Naive B cell (primary cell): ENCODE measurements at places on chromosomes 7 and 10. TPM values are rescaled to one million over a fixed set of nuclear protein-coding genes. Genes with fewer than 3 reads are reported as not detected.

DNA sequence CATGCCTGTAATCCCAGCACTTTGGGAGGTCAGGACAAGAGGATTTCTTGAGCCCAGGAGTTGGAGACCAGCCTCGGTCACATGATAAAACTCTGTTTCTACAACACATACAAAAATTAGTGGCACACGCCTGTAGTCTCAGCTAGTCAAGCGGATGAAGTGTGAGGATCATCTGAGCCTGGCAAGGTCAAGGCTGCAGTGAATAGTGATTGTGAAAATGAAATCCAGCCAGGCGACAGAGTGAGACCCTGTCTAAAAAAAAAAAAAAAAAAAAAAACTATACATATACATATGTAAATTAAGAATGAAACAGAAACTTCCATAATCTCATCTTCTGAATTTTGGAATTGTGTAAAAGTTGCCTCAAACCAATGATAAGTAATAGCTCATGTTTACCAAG lies 18.2 kb upstream of the FAM170B start:
- H3K4me1 ChIP-seq, result no peaks in the 10 kb centered on the region
- no peak overlapping the region for H3K4me3 ChIP-seq
- DNase-seq, result no peak
- peaks cover 25% of the 10 kb centered on the region for H3K27me3 ChIP-seq

- H3K36me3 ChIP-seq, result no peaks in the 10 kb centered on the region
- no peak for DNase-seq
- H3K4me3 ChIP-seq, result no peak overlapping the region
- H3K27ac ChIP-seq, result no peak overlapping the region
- H3K27me3 ChIP-seq, result peaks cover 66% of the 10 kb centered on the region
These were observed 101.3 kb downstream of the HIF1AN start for GRCh38 chr10:100636848-100637553.

GRCh38 chr10:72075376-72076115 lies 12.8 kb downstream of the SPOCK2 start:
- DNase-seq, result no peak
- no peaks in the 10 kb centered on the region for H3K27me3 ChIP-seq
- H3K4me3 ChIP-seq, result no peak overlapping the region
- H3K27ac ChIP-seq, result peak overlapping the region; percentile 93
- H3K36me3 ChIP-seq, result no peaks in the 10 kb centered on the region

DNA sequence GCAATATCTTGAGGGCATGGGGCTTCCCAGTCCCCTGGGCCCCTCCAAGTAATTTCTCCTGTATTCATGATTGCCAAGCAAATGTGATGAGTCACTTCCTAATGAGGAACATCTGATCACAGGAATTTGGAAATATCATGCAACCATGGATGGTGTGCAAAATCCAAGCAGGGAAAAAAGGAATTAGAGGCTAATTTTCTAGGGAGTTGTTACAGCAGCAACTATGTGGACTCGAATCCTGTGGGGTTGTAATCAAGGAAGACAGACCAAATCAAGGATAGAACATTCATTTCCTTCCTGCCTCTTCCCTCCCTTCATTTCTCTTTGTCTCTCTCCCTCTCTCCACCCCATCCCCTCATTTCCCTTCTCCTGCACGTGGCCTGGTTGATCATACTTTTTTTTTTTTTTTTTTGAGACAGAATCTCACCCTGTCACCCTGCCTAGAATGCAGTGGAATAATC lies 23.9 kb upstream of the AGFG2 start:
- no peaks in the 10 kb centered on the region for H3K4me1 ChIP-seq
- H3K36me3 ChIP-seq, result no peaks in the 10 kb centered on the region
- no peak for DNase-seq
- peaks cover 24% of the 10 kb centered on the region for H3K27me3 ChIP-seq
- no peak overlapping the region for H3K4me3 ChIP-seq

DNA sequence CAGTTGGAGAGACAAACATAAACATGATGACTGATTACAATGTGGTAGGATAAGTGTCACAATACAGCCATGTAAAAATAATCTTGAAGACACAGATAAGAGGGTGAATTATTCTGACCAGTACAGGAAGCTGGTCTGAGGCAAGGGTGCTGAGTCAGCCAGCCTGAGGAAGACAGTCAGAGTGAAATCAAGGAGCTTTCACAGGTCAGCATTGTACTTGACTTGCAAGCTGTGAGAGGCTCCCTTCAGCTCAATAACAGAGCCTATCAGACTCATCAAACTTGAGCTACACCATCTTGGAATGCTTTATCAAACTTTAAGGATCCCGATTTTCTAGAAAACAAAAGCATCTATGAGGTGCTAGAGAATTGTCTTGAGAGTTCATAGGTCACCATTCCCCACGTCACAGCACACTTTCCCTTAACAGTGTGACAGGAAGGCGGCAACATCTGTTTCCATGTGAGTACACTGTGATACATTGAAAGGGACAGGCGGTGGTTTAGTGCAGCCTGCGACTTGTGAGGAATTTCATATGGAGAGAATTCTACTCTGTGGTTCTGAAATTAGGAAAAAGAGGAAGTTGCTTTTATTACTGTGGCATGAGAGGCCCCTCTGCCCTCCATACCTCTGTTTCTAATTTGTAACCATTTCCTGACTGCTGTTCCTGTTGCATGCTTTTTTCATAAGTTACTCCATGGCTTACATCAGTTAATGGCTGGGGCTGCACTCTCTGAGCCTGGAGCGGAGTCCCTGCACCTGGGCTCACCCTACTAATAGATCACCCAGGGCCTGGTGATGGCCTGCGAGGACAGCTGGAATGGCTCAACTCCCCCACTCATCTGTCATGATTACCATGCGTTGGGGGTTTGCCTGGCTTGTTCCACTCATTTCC lies 417.1 kb downstream of the SUGCT start:
- no peak for DNase-seq
- no peak overlapping the region for H3K4me3 ChIP-seq
- no peaks in the 10 kb centered on the region for H3K36me3 ChIP-seq
- peaks cover 1% of the 10 kb centered on the region for H3K4me1 ChIP-seq

GRCh38 chr7:22709857-22710256 lies 17.1 kb upstream of the IL6 start:
- peak overlapping the region; percentile 95 for H3K27ac ChIP-seq
- H3K4me3 ChIP-seq, result peak overlapping the region; percentile 81
- H3K27me3 ChIP-seq, result no peaks in the 10 kb centered on the region
- DNase-seq, result no peak
- no peaks in the 10 kb centered on the region for H3K36me3 ChIP-seq

- H3K4me1 ChIP-seq, result no peaks in the 10 kb centered on the region
- peaks cover 5% of the 10 kb centered on the region for H3K27me3 ChIP-seq
- H3K27ac ChIP-seq, result no peak overlapping the region
- DNase-seq, result no peak
- H3K36me3 ChIP-seq, result no peaks in the 10 kb centered on the region
These were observed 50.3 kb upstream of the DOCK1 start for GRCh38 chr10:126854726-126855495.

GRCh38 chr10:105797234-105797890 lies 1156.3 kb downstream of the SORCS3 start:
- no peaks in the 10 kb centered on the region for H3K4me1 ChIP-seq
- no peak overlapping the region for H3K27ac ChIP-seq
- H3K4me3 ChIP-seq, result no peak overlapping the region
- H3K36me3 ChIP-seq, result no peaks in the 10 kb centered on the region
- no peaks in the 10 kb centered on the region for H3K27me3 ChIP-seq
- DNase-seq, result no peak

DNA sequence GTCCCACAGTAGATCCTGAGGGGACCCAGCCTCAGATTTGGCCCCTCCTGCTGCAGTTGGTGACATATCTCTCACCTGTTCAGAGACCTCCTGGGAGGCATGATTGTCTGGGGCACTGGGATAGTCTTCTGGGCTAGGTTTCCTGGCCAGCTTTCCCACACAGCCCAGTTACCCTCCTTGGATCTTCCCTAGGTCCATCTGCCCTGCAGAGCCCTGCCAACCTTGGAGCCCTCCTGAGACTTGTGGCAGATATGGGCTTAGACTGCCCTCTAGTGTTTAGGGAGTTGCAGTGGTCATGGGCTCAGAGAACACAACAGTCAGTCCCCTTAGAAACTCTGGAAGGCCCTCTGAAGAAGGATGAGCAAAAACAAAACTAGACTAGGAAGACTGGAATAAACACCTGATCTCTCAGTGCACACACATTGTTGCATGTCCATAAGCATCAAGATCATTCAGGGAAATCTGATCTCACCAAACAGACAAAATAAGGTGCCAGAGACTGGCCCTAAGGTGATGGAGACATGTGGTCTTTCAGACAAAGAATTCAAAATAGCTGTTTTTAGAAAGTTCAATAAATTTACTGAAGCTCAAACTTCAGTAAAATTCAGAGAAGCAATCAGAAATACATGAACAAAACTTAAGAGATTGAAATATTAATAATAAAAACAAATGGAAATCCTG lies 324.6 kb downstream of the ATRNL1 start:
- no peaks in the 10 kb centered on the region for H3K36me3 ChIP-seq
- H3K27ac ChIP-seq, result no peak overlapping the region
- no peak for DNase-seq
- H3K27me3 ChIP-seq, result peaks cover 4% of the 10 kb centered on the region

DNA sequence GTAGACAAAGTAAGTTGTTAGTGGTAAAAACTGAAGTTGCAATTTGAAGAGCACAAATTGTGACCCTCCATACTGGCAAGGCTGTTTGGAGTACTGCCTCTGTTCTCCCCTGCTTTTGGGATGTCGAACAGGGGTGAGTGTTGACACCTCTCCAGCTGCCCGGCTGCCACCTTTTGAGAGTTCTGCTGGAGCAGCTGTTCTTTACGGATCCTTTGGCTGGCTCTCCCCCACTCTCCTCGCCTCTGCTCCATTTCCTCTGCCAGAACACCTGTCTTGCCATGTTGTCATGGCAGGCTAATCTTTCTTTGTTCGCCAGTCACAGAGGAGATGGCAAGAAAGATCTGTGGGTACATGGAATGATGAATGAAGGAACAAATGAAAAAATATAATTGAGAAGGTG lies 34.9 kb downstream of the INSYN2A start:
- H3K36me3 ChIP-seq, result no peaks in the 10 kb centered on the region
- no peak overlapping the region for H3K4me3 ChIP-seq
- no peak for DNase-seq
- H3K27me3 ChIP-seq, result no peaks in the 10 kb centered on the region
- H3K4me1 ChIP-seq, result no peaks in the 10 kb centered on the region
- no peak overlapping the region for H3K27ac ChIP-seq

DNA sequence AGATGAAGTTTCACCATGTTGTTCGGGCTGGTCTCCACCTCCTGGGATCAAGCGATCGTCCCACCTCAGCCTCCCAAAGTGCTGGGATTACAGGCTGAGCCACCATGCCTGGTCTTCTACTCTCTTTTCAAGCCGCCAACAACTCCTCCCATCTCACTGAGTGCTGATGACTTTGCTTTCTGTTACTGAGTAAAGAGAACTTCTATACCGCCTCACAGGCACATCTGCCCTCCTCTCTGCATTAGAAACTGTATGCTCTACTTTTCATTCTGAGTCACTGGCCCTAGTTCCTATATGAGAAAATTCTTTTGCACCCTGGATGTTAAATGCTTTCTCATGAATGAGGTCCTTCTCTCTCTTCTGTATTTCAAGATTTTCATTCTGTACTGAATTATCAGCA lies 2.2 kb upstream of the ZNF239 start:
- H3K27me3 ChIP-seq, result peaks cover 15% of the 10 kb centered on the region
- no peak for DNase-seq
- H3K36me3 ChIP-seq, result peaks cover 14% of the 10 kb centered on the region

The MBL2 gene
- polyA plus RNA-seq, result not detected

The OR2A12 gene
- not detected for polyA plus RNA-seq

The VENTX gene
- 0.21 TPM for polyA plus RNA-seq

The PPIF gene
- 10.0 TPM for polyA plus RNA-seq

The ASZ1 gene
- not detected for polyA plus RNA-seq

The CNPY1 gene
- polyA plus RNA-seq, result not detected
